GOT3 (cell line): ENCODE measurements at places on chromosomes 7 and 10.

GRCh38 chr10:80530251-80530650, 7.5 kb upstream of the SH2D4B start:
- DNase-seq: no peak

DNA sequence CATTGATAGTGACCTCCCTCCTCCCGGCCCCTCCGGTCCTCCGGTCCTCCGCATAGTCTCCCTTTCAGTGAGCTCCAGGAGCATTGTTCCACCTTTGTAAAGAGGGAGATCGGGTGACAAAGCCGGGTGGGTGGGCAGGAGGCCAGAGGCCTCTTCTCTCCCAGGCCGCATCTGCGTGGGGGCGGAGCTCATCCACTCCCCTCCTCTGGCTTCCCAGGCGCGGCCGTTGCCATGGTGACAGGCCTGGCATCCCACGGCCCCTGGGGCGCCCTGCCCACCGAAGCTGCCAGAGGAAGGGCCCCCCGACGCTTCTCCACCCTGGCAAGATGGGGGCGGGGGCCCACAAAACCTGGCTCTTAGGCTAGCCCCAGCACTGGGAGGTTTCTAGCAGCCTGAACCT, 4.4 kb upstream of the FZD9 start:
- DNase-seq: no peak

DNA sequence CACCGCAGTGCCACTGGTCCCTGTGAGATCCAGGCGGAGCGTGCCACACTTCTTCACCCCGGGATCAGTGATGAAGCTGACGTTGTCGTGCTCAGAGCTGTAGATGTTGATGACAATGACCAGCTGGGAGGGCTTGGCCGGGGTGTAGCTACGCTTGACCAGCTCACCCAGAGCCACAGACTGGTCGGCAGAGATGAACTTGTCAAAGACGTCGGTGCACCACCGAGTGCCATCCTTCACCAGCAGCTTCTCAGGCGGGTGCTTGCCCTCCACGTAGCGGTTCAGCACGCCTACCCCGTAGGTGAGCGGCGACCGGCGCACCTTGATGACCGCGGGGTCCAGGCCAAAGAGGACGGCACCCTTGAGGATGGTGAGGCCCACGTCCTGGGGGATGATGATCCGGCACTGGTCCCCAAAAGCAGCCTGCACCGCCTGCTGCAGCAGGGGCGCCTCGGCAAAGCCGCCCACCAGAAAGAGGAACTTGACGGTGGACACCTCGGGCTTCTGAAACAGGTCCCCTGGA, 54.2 kb downstream of the PNLIPRP2 start:
- DNase-seq: no peak

- no peak for DNase-seq
These were observed 106.7 kb upstream of the LAMB4 start for GRCh38 chr7:108236681-108237415.

GRCh38 chr7:25482631-25483030, 254.3 kb upstream of the NPVF start:
- no peak for DNase-seq

DNA sequence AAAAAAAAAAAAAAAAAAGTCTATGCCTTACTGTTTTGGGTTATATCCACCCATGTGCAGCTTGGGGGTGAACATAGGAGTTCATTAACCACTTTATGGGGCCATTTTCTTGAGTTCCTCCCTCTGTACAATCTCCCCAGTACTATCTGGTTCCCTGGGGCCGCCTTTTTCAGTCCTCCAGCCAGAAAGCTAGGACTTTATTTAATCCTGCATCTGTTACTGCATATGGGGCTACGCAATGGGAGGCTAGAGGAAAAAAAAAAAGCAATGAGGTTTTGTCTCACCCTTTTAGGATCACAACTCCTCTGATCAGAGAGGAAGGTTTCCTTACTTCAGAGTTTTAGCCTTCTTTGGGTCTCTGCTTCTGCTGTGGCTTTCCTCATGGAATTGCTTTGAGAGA, 51.0 kb downstream of the BTRC start:
- DNase-seq: no peak

- no peak for DNase-seq
These were observed 34.2 kb downstream of the CYP17A1 start for GRCh38 chr10:102802920-102803534.

- DNase-seq: no peak
These were observed 606.4 kb downstream of the SORCS1 start for GRCh38 chr10:106557951-106558733.

GRCh38 chr7:24466168-24466768, 107.0 kb upstream of the PALS2 start:
- DNase-seq: no peak

- DNase-seq: no peak
These were observed 81.3 kb downstream of the OSBPL3 start for GRCh38 chr7:24898691-24899090.

DNA sequence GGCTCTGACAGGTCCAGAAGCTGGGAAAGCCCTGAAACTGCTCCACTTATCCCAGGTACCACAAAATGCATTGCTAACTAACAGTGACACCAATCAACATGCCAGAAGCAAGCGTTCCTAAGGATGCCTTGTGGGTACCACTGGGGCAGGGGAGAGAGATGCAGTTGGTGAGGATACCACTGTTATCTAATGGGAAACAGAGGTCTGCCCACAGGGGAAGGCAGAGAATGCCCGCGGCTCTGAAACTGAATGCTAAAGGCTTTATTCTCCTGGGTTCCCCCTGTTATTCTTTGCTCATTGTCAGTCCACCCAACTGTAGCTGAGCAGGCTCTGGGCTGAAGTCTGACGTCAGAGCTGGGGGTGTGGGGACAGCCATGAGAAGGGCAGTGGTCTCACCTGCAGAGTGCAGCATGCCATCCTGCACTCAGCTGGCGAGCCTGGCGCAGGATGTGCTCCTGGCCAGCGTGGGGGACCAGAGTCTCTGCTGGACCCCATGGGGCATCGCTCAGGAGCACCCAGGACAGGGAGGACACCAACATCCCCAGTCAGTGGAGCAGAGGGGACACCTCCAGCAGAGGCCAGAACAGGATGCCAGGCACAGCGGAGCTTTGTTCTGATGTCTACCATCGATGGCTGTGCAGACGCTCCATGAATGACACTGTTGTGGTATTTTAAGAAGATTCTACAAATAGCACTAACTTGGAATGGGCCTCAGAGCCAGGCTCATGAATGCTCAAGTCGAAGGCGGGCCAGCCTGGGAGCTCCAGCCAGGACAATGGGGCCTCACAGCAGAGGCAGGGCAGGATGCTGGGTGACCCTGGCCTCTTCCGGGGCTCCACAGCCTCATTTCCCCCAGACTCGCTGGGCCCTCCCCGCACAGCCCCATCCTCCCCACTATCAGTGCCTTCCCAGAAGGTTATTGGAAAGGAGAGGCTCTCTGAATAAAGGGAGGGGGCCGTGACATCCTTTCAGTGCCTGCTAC, 95.8 kb downstream of the ARHGAP22 start:
- DNase-seq: no peak

- no peak for DNase-seq
These were observed 537 bp downstream of the SH3PXD2A start for GRCh38 chr10:103854686-103855391.

- no peak for DNase-seq
These were observed 513 bp downstream of the ODAD2 start for GRCh38 chr10:27998178-27998953.

- DNase-seq: no peak
These were observed 83.7 kb downstream of the SLC16A9 start for GRCh38 chr10:59625721-59626522.

DNA sequence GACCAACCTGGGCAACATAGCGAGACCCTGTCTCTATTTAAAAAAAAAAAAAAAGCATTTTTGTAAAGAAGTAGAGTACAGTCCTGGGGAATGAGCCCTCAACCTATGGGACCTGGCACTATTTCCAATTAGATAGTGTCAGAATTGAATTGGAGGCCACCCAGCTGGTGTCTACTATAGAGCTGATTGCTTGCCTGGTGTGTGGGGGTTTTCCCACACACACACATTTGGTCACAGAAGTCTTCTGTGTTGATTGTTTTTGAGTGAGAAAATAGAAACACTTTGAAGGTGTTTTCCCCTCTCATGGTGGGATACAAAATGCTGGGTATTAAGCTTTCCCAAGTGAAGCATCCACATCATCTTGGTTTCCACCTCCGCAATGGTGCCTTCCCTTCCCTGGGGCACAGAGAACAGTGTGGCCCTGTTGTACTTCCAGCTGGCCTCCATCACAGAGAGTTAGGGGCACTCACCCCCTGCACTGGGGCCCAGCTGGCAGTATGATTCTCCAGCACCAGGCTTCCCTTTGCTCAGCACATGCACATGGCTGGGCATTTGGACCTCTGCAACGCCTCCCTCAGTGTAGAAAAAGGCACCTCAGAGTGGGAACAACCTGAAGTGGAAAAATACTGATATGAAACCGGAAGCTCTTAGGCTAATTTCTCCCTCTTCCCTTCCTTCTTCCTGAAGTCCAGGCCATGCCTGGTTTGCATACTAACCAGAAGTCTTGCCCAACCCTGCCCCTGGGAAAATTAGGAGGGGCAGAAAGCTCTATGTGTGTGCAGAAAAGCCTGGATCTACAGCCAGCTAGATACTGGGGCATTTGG, 10.7 kb upstream of the NFKB2 start:
- DNase-seq: no peak

- no peak for DNase-seq
These were observed 94.0 kb downstream of the RNLS start for GRCh38 chr10:88489107-88489506.

- DNase-seq: no peak
These were observed 20.4 kb upstream of the FIGNL1 start for GRCh38 chr7:50470250-50471163.

- no peak for DNase-seq
These were observed 18.3 kb upstream of the USP6NL start for GRCh38 chr10:11629731-11630130.

DNA sequence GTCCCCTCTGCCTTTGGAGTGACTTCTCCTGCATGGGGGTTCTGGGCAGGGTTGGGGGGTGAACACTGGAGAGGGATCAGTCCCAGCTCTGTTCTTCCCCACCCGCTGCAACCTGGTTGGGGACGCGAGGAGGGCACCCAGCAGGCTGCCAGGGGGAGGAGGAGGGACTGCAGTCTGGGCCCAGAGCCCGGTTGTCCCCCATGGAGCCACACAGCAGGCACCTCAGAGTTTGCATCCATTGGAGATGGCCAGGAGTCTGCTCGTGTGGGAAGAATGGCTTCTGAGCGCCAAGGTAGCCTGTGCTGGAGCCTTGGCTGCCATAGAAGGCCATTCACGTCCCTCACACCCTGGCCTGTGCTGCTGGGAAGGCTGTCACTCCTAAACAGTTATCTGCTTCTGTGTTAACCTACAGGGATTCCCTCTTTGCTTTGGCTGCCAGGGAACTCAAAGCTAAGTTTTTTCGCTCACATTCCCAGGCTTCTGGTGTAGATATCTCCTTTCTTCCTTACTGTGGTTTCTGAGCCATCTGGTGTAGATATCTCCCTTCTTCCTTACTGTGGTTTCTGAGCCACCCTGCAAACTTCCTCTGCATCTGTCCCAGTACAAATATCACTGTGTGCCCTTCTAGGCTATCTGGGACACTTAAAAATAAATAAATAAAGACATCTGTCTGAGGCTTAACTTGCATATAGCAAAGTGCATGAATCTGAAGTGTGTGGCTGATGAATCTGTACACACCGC, 133.7 kb downstream of the LHPP start:
- DNase-seq: no peak

DNA sequence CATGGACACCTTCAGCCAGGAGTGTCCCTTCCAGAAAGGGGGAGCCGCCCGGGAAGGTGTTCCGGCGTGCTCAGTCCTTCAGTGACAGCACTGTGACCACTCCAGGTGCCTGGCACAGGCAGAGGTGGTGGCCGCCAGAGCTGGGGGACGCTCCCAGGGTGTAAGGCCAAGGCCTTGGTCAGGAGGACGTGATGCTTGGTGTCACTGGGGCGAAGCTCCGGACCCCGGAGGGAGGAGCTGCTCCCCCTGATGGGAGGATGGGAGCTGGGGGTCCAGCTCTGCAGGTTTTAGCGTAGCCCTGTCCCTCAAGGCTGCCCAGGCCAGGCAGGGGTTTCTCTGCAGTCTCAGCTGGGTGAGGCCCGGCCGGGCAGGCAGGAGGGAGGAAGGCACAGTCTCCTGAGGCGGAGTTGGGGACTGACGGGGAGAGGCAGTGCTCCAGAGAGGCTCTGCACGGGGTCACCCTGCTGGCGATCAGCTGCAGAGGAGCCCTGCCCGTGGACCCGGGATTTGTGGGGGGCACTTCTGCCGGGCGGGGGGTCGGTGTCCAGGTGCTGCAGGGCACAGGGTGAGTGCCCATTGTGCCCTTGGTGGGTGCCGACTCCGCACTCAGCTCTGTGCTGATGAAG, 56.5 kb upstream of the DNAJB6 start:
- DNase-seq: no peak

- DNase-seq: no peak
These were observed 36.6 kb upstream of the AGR3 start for GRCh38 chr7:16918288-16918895.

- DNase-seq: no peak
These were observed 156.8 kb upstream of the MAGI2 start for GRCh38 chr7:79610313-79610712.

- DNase-seq: no peak
These were observed 37.9 kb upstream of the AFAP1L2 start for GRCh38 chr10:114442091-114442630.

DNA sequence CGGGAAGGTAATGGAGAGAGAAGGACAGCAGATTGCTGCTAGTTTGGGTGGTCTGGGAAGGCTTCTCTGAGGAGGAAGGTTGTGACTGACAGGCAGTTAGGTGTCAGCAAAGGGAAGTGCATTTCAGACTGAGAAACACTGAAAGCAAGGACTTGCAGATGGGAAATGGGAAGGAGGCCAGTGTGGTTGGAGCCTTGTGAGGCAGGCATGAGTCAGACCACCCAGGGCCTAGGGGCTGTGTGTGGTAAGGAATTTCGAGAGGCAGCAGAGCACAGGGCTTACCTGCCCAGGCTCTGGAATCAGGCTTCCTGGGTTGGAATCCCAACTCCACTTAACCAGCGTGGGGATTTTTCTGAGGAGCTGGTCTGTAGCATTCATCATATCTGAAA, 53.5 kb downstream of the NRF1 start:
- peak; percentile 7 for DNase-seq

- no peak for DNase-seq
These were observed 521.4 kb upstream of the SEMA3D start for GRCh38 chr7:85708221-85708620.

- no peak for DNase-seq
These were observed 71.8 kb downstream of the SGCE start for GRCh38 chr7:94584113-94584512.

- DNase-seq: no peak
These were observed 11.8 kb downstream of the KAZALD1 start for GRCh38 chr10:101073631-101074030.

DNA sequence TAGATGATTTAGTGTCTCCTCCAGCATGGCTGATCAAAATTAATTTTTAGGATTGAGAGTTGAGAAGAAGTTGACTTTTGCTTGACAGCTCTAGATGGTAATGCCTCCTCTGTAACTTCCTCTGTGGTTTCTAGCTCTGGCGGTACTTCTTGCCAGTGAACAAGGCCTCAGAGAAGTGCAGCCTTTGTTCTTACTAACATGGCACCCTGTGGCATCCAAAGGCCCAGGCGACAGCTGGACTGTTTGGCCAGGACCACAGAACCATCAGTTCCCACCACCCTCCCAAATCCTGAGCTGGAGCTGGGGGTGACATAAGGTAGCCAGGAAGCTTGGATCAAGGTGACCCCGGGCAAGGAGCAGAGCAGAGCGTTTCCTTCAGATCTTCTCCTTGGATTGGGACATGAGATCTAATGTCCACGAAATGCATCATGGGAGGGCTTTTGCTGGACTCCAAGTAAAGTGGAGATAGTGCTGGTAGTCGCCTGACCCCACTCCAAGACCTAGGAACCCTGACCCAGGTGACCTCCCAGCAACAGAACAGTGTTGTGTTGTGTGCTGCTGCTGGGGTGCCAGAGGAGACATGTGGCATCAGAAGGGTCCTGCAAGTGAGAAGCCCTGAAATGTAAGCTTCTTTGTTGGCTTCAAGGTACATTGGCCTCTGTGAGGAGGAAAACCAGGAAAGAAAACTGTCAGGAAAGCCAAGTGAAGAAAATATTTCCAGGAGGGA, 41.8 kb downstream of the APBB1IP start:
- no peak for DNase-seq
